ENCODE measurements at places on chromosomes 3 and 15.

DNA sequence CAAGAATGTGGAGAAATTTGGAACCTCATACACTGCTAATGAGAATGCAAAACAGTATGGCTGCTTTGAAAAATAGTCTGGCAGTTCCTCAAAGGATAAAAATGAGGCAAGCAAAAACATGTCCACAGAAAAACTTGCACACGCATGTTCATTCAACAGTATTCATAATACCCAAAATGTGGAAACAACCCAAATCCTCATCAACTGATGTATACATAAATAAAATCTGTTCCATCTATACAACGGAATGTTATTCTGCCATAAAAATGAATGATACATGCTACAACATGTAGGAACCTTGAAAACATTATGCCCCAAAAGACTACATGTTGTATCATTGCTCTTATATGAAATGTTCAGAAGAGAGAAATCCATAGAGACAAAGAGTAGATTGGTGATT is 36.4 kb upstream of the OXTR start:
- DNase-seq = no peak

DNA sequence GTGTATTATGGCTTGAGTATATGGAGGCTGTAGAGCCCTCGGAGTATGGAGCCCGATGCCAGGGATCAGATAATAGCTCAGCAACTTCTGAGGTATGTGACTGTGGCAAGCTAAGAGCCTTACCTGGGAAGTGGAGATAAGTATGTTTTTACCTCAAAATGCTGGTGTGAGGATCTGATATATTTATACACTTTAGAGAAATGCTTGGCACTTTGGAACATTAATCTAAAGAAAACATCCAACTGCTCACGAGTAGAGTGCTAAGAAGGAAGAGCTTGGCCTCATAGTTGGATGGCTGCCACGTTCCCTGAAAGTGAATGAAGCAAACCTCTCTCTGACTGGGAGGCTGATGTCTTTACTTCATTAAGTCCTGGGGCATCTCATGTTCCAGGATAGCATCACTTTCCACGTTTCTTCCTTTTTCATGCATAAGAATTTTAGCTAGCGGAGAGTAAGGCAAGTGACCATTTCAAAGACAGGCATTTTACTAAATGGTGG is 58.9 kb upstream of the GOLGA8J start:
- DNase-seq = no peak

- no peak for DNase-seq
Observed at GRCh38 chr3:94008253-94008652, 20.1 kb downstream of the STX19 start.

GRCh38 chr15:99361545-99362185 is 110.4 kb downstream of the LRRC28 start:
- no peak for DNase-seq

DNA sequence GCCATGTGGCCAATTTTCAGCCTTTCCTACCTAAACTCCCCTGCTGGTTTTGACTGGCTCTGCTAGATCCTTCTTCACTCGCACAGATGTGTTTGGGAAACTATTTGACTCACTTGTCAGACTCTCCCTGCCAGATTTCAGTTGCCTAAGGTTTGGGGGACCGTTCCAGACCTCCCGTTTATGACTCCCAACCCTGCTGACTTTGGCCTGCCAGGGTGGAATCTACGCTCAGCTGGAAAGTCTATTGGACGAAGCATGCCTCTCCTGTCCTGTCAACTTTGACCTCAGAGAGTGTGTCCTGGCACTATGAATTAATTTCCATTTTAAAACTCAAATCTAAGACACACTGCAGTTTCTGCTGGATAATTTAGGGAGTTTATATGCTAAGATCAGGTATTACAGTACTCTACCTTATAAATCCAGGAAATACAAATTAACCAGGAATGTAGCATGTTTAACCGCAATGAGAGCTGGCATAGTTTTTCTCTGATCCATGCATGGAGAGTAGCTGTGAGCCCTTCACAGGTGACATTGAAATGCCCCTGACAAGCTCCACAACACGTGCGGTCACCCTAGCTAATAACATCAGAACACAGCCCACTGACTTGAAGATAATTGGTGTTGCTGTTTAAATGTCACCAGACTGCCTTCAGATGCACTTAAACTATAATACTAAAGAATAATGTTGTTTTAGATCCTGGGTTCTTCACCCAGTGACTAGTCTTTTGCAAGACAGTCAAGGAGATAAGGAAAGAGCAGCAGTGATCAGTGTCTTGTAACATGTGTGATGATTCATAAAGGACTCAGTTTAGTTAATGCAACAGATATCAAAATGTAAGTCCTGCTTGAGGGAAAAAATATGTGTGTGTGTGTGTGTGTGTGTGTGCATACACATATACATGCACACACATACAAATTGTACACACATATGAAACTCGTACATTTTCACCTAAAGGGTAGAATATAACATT is 223.0 kb upstream of the MCTP2 start:
- DNase-seq = no peak

DNA sequence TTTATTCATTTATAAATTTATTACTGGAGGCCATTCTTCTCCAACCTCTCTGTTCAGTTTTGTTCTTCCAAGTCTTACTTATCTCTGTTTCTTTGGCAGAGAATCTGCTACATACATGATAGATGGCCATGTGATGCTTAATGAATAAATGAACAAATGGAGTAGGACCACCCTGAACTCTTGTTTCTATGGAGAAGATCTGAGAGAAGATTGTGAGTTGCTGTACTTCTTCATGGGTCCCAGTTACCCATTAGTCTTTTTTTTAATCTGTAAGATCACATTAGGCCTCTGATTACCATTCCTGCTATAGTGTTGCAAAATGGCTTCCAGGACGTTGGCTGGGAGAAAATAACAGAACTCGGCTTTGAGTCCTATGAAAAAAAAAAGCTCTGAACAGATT is 191.9 kb upstream of the SYNPR start:
- DNase-seq = no peak

GRCh38 chr15:87977907-87978306 is 278.6 kb downstream of the NTRK3 start:
- DNase-seq = no peak

All from brain pericyte (primary cell).